ENCODE measurements at places on chromosomes 16 and 17. TPM values are rescaled to one million over a fixed set of nuclear protein-coding genes. Genes with fewer than 3 reads are reported as not detected.

Gene SBK1
- not detected for total RNA-seq

Gene ZSWIM7
- total RNA-seq: 17.5 TPM

Gene IRX3
- total RNA-seq: 0.12 TPM

Gene OR3A3
- total RNA-seq: 0.33 TPM

Gene PIK3R5
- not detected for total RNA-seq

Gene MLX
- 45.2 TPM for total RNA-seq

Gene C17orf113
- 0.22 TPM for total RNA-seq

Gene ACSM2A
- total RNA-seq: not detected

Gene AARS1
- 326 TPM for total RNA-seq

Gene HELZ
- 45.5 TPM for total RNA-seq

Gene CCL17
- total RNA-seq: not detected

Gene MATCAP1
- total RNA-seq: 19.3 TPM

Gene LPO
- total RNA-seq: not detected

Gene TPSD1
- total RNA-seq: not detected

Gene EIF3C
- total RNA-seq: 108 TPM

Gene RAC3
- 9.0 TPM for total RNA-seq

Gene BRD7
- total RNA-seq: 39.0 TPM

Gene SRL
- 0.11 TPM for total RNA-seq

Gene NPIPB12
- 15.6 TPM for total RNA-seq

Gene FOXL1
- total RNA-seq: 36.7 TPM

Gene CNTNAP4
- total RNA-seq: not detected

Gene FAM171A2
- 1.8 TPM for total RNA-seq

Gene NHERF2
- 17.7 TPM for total RNA-seq

Gene PYDC1
- not detected for total RNA-seq

Gene C17orf78
- not detected for total RNA-seq

Gene KRT15
- 15.3 TPM for total RNA-seq

Gene HOXB2
- total RNA-seq: 8.6 TPM

Gene ADGRG1
- 0.89 TPM for total RNA-seq

Gene SRCIN1
- total RNA-seq: 0.12 TPM

Gene CALB2
- 0.50 TPM for total RNA-seq

Gene MPO
- total RNA-seq: not detected

Gene RBFOX1
- total RNA-seq: not detected

Gene SPATA22
- total RNA-seq: not detected

Gene TMEM100
- 0.12 TPM for total RNA-seq

Gene VPS9D1
- 8.1 TPM for total RNA-seq

Gene CYTH1
- total RNA-seq: 9.0 TPM

Gene ANTKMT
- total RNA-seq: 43.4 TPM

Gene ETV4
- total RNA-seq: 2.9 TPM

Gene TBX4
- total RNA-seq: not detected

Gene TBC1D3H
- total RNA-seq: not detected

Gene RGS9
- 2.2 TPM for total RNA-seq

Gene ASPA
- 0.77 TPM for total RNA-seq

Gene TNS4
- not detected for total RNA-seq

Gene ASPHD1
- 9.1 TPM for total RNA-seq

Gene SLC16A5
- total RNA-seq: 5.2 TPM

Gene KRT14
- not detected for total RNA-seq

Gene SEZ6
- not detected for total RNA-seq

Gene RASL10B
- 1.5 TPM for total RNA-seq

Gene DNAI2
- total RNA-seq: not detected

Gene PRDM7
- not detected for total RNA-seq

Gene ACBD4
- 3.9 TPM for total RNA-seq

Gene ADAP2
- 3.0 TPM for total RNA-seq

Gene FAM20A
- 12.2 TPM for total RNA-seq

Gene NPTX1
- 4.9 TPM for total RNA-seq

Gene PERCC1
- not detected for total RNA-seq
